ENCODE measurements at places on chromosomes 7 and 10.

DNA sequence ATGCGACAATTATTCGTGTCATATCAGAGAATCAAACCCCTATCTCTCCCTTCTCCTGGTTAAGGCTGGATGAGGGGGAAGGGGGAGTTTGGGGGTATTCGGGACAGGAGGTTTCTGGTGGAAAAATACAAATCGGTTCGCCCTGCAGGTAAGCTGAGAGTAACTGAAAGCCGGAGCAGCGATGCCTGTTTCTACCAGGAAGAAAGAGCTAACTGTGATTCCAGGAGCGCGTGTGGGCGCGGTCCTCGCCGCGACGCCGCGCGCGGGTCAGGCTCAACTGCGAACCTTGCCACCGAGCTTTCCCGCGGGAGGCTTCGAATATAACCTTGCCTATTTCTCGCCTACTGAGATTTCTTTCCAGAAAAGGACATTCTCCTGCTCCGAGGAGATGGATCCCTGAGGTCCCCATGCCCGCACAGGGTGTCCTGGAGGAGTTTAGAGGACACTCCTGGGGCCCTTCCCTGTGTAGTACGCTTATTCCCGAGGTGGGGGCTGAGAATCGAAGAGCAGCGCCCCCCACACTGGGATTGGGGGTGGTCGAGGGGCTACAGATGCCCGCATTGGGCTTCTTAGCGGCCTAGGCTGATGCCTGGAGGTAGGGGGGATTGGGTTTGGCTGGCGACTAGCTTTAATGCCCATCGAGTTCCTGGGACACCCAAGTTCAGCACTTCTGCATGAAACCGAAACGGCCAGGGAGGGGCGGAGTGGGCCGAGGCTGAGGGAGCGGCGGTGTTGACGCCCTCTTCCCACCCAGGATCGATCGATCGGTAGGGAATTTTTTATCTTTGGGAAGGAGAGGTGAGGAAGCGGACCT lies 13.0 kb upstream of the DLX6 start:
- DNase-seq = no peak

DNA sequence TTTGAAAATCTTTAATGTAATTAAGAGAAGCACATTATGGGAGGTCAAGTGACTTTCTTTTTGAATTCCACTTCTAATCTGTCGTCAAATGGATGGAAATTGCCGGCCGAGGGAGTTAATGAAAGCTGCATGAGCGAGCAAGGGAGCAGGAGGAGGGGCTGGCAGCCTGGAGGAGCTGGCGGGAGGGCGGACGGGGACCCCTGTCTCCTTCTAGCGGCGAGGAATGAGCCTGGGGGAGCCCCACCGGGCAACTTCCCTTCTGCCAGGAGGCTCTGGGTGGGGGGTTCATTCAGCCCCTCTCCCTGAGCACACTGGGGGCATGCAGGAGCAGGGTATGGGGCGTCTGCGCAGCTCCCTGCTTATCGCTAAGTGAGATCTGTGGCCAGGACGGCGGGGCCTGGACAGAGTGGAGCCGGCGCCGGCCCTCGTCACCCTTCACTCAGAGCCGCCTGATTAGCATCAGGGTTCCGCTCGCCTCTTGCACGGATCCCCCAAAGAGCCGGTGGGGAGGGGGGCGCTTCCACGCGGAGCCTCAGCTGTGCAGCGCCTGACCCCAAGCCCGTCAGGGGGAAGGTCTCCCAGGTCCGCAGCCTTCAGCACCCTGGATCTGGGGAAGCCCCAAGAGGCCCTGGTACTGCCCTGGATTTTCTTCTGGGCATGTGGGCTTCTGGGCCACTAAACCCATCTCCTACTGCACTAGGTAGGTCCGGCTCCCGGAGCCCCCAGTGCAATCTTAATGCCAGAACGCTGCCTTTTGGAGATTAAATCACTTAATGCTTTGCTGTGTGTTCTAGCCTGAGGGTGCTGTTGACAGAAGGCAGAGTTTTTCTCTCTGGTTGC lies 680.8 kb downstream of the LRMDA start:
- no peak for DNase-seq

- peak; percentile 34 for DNase-seq
These were observed 578.6 kb upstream of the FOXK1 start for GRCh38 chr7:4103352-4104091.

GRCh38 chr7:128810997-128811396 lies 19.2 kb upstream of the FLNC start:
- DNase-seq = no peak

DNA sequence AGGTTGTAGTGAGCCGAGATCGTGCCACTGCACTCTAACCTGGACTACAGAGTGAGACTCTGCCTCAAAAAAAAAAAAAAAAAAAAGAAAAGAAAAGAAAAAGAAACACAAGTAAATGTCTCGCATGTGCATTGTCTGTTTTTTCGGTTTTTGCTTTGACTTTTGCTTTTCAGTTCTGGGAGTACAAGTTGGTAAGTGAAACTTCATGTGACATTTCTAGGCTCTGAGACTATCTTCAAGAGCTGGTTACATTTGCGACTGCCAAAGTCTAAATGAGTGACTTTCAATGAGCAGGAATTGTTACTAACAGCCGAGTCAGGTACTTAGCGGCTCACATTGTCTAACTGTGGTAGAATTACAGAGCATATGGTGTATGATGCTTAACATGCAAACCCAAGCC lies 107.0 kb upstream of the CELF2 start:
- DNase-seq = no peak

DNA sequence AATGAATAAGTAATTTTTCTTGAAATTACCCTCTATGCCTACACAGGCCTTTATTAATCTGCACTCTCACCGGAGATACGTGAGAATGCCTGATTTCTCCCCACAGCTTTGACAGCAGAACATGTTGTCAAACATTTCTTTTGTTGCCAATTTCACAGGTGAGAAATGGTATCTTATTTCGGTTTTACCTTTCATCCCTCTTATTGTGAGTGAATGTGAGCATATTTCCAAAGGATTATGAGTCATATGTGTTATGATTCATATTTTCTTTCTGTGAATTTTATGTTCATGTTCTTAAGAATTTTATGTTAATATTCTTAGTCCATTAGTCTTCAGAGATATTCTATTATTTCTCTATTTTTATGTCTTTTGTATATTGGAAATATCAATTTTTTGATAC lies 965.1 kb downstream of the CCSER2 start:
- DNase-seq = no peak

GRCh38 chr10:11373717-11374171 lies 237.7 kb downstream of the USP6NL start:
- no peak for DNase-seq

- no peak for DNase-seq
These were observed 26.0 kb downstream of the EN2 start for GRCh38 chr7:155483868-155484325.

- peak; percentile 90 for DNase-seq
These were observed 201.7 kb upstream of the PRSS58 start for GRCh38 chr7:142459551-142459963.

DNA sequence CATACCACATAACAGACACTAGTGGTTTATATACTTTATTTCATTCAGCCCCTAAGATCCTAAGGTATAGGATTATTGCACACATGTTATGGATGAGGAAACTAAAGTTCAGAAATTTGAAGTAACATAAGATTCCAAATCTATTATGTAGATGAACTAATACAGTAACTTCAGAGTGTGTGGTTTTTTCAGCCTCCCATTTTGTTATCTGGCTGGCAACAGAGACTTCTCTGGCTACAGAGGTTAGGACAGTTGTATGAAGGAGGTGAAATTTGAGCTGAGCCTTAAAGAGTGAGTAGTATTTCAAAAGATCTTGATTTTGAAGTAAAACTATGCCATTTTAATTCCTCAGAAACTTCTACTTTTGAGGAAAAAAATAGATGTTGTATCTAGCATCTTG lies 125.4 kb downstream of the MAPK8 start:
- peak; percentile 83 for DNase-seq

DNA sequence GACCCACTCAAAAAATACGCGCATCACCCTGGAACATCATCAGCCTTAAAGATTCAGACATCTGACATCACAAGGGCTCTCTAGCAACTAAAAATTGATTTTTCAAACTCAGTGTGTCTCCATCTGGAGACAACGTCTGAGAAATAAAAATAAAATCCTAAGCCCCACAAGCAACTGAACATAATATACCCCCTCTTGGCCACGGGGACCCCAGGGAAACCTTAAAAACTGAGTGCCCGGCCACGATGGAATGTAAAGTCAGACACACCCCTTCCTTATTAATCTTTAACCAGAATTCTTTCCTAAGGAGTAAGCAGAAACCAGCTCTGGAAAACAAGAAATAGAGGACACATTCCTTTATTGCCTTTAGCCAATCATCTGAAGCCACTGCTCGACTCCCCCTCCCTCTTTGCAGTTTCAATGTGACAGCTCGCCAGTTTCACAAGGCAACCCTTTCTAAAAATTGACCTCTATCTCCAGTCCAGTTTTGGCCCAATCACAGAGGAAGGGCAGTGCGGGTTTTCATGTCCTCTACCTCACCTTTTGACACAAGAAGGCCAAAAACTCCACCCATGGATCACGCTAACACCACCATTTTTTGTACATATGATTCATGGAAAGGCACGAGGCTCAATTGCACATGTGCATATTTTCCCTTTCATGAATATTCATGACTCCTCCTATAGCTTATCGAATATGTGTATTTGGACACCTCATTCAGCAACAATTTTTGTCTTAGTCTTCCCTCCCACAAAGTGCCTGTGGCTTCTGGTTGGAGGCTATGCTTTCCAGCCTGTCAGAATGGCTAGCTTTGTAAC lies 24.2 kb downstream of the IFIT3 start:
- DNase-seq = no peak

DNA sequence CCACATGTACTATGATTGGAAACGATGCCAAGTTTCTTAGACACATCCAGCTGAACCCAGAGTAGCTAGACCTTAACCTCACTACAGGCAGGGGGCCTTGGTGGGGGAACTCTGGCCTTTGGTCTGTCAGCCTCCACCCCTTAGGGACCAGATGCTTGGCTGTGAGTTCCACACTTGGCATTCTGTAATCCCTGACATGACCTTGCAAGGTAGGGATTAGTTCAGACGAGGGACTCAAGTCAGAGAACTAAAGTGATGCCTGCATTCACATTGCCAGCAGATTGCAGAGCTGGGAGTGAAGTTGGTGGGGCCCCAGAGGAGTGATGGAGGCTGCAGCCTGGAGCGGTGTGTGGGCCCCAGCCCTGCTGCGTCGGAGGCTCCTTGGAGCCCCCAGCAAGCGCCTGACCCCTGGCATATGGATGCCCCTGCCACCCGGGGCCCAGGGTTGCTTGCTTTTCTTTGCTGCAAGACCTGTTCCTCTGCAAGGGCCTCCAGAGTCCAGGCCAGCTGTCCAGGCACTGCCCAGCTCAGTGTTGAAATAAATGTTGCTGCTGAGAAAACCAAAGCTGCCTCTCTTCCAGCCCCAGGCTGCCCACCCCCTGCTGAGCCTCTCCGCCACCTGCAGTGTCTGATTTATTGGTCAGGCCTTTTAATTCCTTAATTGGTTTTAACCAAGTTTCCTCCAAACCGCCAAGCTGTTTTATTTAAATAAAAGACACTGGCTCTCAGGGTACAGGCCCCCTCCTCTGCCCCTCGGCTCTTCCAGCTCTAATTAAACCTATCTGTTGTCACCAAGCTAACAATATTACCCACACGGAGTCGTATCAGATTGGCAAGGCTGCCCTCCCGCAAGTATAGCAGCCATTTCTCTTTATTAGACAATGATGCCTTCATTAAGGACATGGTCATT lies 4.7 kb downstream of the NPTX2 start:
- DNase-seq = no peak

DNA sequence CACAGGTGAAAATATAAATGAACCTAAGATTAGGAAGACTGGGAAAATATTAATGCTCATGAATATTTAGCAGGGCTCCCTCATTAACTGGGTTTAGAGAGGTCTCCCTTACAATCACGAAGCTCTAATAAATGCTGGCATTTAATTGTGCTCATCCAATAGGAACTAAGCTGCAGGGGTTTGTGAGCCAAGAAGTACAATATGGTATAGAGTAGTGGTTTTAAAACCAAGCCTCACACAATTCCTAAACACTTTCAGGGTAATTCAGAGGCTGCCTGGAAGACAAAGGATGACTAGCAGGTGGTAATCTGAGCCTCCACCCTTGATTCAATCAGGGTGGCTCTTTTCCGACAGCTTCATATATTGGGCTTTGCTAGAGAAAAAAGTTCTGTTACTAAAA lies 103.3 kb downstream of the GPAM start:
- no peak for DNase-seq

GRCh38 chr7:24948739-24949138 lies 31.2 kb downstream of the OSBPL3 start:
- DNase-seq = no peak

- DNase-seq = peak; percentile 65
These were observed 20.7 kb upstream of the CFTR start for GRCh38 chr7:117458977-117459583.

GRCh38 chr7:139572704-139573385 lies 49.4 kb downstream of the CLEC2L start:
- no peak for DNase-seq

GRCh38 chr10:89352802-89353201 lies 25.0 kb downstream of the IFIT3 start:
- DNase-seq = peak; percentile 83

- no peak for DNase-seq
These were observed 21.3 kb upstream of the EFCAB10 start for GRCh38 chr7:105602325-105603305.

- DNase-seq = no peak
These were observed 53.0 kb downstream of the SMURF1 start for GRCh38 chr7:99090771-99091542.

GRCh38 chr10:49139028-49139845 lies 5.4 kb upstream of the FAM170B start:
- no peak for DNase-seq

DNA sequence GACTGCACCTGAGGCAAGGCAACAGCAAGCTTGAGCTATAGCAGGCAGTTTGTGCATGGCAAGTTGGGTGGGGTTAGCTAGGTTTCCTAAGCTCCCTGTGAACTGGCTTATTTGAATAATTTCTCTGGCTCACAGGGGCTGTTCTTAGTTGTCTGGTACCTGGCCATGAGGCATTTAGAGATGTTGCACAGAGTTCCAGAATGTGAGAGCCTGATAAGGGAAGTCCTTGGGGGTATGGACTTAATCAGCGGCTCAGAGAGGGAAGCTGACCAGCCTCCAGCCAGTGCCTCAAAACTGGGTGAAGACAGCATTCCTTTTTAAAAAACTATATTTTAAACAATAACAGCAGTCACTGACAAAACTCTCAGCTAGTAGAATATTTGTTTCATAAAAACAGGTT lies 307.4 kb downstream of the FZD1 start:
- no peak for DNase-seq

DNA sequence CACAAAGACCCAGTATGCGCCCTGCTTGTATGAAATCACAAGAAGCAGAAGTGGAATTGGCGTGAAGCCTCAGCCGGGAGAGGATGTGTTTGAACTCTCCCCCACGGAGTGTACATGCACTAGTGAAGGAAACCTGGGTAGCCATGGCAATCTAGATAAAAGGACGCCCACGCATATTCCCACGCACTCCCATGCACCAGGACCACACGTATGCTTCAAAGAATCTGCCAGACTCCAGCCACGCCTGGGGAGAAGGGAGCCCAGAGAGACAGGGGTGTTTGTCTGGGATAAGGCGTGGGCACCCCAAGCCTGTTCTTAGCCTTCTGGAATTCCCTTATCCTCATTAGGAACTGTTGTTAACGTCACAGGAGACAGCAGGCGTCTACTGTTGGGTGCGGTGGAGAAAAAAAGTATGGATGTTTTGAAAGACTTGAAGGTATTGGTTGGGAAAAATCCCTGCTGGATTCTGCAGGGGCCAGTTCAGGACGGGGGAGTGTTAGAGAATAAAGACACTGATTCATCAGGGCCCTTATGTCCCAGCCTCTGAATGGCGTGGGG lies 28.9 kb upstream of the ECHDC3 start:
- peak; percentile 50 for DNase-seq

Measured in hematopoietic multipotent progenitor cell treated with erythropoietin and hydrocortisone succinate and interleukin-3 and kit ligand, for 6 days (in vitro differentiated cells).